ENCODE measurements at places on chromosomes 6 and 20.

DNA sequence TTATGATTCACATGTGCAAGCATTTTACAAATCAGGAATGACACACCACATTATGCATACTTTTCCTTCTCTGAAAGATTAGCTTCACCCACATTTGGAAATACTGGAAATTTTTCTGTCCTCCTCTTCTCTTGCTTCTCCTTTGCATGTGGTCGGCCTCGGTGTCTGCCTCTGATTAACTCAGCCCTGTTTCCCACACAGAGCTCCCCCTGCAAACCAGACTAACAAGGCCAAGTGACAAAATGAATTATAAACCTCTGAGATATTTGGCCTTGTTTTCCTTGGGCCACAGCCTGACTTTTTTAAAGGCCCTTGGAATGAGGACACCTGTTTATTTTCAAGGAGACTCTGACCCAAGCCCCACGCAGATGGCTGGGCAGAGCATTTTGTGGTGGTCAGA, 9.0 kb upstream of the CCN6 start:
- peak; percentile 89 for DNase-seq

DNA sequence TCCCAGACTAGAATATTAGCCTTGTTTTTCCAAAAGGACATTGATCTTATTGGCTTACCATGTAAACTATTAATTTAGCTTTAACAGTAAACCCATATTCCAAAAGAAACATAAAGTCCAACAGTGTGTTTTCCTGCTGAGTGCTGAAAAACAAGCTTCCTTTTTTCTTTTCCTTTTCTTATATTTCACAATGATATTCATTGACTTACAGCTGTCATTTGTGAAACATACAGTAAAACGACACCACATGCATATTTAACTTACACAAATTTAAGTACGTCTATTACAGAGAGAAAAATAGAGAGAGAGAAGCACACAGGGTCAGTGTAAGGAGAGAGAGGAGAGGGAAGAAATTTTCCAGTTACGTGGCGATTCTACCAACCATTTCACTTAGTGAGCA, 543.9 kb upstream of the JARID2 start:
- peak; percentile 72 for DNase-seq

GRCh38 chr20:51463998-51464397, 78.5 kb downstream of the NFATC2 start:
- no peak for DNase-seq

GRCh38 chr6:169935348-169935718, 183.9 kb downstream of the ERMARD start:
- DNase-seq: no peak

GRCh38 chr6:41498968-41499599, 47.1 kb upstream of the FOXP4 start:
- DNase-seq: no peak

DNA sequence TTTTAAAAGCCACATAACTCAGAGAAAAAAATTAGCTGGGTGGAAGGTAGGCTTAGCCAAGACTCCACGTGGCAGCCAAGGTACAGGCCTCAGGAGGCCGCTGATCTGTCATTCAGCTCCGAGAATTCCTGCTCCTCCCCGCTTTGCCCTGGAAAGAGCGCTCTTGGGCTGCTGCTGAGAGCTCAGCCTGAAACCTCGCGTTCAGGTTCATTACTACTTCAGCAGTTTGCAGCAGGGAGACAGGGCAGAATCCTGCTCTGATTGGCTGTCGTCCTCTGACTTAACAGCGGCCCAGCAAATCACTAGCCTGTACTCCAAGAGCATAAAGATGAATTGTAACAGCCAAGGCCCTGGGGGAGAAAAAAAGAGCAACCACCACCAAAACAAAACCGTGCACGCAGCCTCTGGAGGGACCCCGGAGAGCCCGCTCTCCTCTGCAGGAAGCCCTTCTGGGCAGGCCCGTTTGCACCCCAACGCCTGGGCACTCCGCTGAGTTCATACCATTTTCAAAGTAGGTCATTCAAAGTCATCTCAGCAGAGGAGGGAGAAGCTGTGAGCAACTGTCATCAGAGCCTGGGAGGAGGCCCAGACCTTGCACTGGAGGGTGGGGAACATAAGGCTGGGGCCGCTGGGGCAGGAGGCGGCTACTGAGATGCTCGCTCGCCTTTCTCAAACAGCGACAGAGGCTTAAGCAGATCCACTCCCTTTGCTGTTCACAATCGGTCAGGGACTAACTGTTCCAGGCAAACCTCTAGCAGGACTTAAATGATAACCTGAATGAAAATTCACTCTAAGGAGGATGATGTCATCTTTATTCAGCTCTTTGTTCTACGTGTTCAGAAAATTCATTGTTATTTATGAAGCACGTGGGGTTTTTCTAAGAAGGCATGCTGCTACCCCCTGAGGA, 42.3 kb upstream of the ATXN1 start:
- DNase-seq: no peak

DNA sequence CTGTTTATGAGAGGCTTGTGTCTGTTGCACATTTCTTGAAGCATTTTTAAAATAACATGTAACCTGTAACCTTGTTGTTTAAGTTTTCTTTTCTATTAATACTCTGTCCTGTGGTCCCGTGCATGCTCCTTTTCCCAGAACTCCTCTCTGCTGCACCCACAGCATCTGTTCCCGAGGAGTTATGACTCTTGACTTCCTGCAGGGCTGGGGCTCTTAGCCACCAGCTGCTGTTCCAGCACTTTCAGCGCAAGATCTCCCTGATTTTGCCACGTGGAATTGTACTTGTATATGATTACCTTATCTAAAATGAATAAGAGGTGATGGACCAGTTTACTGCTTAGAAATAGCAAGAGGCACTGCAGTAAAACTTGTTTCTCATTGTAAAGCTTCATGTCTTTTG, 150.6 kb downstream of the QKI start:
- no peak for DNase-seq

DNA sequence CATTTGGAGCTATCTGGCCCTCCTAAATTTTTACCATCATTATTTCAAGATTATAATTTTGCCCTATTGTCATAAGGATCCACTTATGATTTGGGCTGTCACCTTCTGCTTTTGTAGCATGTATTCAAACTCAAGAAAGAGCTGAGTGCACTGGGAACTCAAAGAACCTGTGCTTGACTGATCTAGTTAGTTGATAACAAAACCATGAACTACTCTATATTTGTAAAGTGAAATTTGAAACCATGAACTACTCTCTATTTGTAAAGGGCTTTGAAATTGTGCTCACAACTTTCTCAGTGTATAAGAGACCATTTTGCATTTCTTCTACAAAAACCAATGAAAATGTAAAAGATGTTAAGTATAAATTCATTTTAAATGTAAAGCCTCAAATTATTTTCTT, 77.5 kb upstream of the POPDC3 start:
- DNase-seq: no peak

DNA sequence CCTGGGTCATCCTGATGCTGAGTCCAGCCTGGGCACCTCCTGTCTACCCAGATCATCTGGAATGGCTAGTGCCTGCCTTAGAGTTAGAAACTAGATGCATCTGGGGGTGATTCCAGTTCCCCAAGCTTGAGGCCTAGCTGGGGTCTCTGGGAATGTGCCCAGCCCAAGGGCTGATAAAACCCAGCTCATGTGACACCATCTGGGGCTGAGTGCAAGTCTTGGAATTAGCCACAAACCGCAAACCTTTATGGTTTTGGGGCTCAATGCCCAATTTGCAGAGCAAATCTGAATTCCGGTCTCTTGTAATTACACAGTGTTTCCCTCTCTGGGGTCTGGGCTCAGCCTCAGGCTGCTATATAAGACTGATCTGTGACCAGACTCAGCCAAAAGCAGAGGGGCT, at the start of gene BPIFB4:
TSS of gene BPIFB4 (plus strand) at position 385 of the 400 bp plus-strand sequence. CDS start 1,884 bp downstream, outside the sequence.
- DNase-seq: no peak

- no peak for DNase-seq
Measured at GRCh38 chr6:30175765-30176164, 12.4 kb downstream of the TRIM15 start.

DNA sequence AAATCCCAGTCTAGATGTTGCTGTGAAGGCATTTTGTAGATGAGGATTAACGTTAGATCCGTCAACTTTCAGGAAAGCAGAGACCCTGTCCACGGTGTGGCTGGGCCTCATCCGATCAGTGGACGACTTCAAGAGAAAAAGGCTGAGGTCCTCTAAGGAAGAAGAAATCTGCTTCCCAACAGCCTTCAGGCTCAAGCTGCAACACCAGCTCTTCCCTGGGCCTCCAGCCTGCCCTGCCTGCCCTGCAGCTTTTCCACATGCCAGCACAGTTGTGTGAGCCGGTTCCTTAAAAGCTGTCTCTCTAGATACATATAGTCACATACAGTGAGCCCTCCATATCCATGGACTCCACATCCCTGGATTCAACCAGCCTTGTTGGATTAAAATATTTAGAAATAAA, 14.1 kb upstream of the PDE10A start:
- no peak for DNase-seq

DNA sequence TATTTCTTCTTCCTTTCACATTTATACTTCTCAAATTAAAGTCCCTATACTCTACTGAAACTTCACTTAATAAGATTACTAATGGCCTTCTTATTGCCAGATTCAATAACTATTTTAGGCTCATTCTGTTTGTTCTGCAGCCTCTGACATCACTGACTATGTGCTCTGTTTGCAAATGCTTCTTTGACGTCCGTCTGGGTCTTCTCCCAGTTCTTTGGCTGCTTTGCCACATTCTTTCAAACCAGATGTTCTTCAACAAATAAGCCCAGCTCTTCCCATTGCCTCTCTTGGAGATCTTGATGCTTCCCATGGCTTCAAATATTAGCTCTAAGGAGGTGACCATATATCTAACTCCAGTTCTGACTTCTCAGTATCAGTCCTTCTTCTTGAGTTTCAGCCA, 117.4 kb downstream of the BTBD9 start:
- no peak for DNase-seq

DNA sequence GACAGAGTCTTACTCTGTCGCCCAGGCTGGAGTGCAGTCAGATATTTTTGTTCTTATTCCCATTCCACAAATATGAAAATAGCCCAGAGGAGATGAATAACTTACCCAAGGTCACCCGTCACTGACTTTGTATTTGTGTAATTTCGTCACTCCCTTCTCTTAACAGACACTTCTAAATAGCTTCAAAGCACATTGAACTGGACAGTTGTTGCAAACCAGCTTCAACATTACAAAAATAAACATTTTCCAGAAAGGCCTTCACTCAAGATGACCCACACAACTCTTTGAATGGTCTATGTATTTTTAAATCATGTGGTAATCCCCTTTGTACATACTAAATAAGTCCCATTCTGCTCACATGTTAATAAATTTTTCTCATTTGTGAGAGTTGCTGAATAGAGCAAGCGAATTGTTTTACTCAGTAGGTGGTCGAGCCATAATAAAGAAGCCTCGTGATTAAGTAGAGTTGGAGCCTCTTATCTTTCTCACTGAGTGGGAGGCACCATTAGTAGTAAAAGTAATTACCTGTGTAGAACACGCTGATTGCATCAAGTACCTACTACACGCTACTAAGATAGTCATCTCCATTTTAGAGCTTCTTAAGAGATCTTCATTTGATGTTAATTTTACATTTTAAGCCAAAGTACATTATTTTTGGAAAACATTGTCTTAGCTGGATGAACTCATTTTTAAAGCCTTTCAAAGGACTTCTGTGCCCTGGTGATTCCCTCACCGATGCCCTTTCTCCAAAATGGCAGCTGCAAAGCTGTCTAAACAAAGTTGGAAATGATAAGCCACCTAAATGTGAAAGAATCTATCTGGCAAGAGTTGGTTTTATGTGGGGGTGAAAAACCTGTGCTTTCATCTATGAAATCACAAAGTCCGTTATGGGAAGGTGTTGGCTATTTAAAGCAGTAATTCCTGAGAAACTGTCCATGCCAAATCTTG, 110.0 kb downstream of the TSHZ2 start:
- DNase-seq: no peak

Data from inflammatory macrophage treated with lipopolysaccharide for 4 hours (primary cell).